ENCODE measurements at places on chromosomes 7 and 10.

DNA sequence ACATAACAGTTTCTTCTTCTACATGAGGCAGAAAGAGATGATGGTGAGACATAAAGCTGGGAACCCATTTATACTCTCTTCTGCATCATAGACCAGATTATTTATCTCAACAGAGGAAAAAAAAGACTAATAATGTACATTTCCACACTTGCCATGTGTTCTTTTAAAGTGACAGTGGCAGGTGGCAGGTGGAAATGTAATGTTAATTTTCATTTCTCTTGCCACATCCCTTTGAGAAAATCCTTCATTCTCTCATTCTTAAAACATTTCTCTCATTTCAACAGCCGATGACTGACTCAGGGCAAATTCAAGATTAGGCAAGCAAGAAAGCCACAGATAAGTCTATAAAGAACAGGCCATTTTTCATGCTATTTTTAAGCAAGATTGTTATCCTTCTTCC lies 635.6 kb upstream of the SORCS1 start:
- DNase-seq = no peak

DNA sequence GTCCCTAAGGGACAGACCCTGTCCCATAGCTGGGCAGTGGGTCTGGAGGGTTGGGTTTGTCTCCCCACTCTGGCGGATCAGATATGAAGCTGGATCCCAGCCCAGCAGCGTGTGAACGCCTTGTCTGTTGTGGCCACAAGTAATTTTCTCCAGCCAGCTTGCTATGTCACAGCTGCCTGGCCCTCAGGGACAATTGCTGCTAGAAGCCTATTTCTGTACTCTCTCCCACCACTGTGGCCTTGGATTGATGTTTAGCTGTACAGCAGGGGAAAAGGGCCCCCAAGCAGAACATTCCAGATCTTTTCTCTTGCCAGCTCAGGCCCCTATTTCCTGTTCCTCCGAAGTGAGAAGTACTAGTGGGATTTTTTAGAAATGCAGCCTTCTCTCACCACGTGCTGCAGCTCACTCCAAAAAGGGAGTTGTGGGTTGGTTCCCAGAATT lies 53.5 kb upstream of the WAC start:
- peak; percentile 3 for DNase-seq

DNA sequence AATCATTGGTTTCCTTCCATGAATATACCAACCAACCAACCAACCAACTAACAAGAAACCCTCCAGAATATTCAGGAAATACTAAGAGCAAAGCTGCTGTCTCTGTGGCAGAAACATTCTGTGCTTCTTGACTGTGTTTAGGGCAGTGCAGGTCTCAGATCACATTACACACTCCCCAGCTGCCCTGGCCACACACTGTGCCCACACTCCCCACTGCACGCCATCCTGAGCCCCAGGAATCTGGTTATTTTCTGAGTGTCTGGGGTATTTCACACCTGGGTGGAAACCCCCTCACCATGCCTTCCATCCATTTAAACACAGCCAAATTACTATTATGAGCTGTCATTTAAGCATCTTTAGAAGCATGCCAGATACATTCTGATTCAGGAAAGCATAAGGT lies 183.7 kb upstream of the ANK3 start:
- DNase-seq = peak; percentile 60

DNA sequence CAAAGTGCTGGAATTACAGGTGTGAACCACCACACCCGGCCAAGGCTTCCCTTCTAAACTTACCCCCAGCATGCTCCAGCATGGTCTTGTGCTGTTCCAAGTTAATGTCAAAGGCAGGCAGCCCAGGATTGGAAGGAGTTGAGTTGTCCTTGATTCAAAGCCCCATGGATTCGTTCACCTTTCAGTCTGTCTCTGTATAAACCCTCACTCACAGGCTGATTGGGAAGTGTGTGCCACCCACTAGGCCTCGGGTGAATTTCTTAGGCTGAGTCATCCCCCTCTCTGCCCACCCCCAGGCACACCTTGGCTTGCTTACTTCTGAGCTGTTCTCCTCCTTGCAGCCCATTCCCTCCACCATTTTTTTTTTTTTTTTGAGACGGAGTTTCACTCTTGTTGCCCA lies 13.3 kb upstream of the PRDX3 start:
- DNase-seq = peak; percentile 30

DNA sequence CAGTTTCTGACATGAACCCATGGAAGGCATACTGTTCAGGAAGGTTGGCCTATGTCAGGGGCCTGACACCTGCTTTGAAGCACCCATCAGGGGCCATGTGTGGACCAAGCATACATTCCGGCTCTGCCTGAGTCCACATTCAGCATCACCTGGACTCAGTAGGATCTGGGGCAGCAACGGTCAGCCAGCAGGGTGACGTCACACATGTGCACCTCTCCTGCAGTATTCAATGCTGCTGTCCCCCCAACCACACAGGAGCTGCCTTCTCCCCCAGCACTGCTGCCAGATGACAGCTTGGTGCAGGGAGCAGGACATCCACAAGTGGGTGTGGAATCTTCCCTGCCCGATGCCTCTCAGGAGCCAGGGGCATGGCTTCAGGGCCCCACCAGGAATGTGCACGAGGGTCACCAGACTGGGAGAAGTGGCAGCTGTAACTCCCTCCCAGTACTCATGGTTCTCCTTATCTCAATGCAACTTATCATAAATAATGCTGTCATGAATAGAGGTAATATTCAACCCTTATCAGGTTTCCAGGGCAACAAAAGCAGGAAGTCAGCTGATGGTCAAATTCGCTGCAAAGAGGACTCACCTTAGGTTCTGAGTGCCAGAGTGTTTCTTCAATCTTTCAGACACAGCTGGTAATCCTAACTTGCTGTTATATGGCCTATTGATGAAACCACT lies 292.9 kb downstream of the PAXIP1 start:
- DNase-seq = no peak

DNA sequence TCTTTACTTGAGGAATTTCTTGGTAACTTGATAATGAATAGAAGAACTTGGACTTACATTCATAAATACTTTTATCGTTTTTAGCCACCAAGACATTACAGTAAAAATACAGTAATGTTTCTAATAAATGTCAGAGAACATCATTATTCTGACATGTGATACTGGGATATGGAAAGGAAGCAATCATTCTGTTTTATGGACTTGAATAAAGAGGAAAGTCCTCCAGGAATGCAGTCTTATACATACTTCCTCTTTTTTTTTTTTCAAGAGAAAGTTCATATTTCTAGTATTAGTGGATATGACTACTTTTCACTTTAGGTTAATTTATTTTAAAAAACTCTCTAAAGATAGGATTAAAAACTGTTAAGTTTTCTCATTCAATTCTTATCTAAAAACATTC lies 220.0 kb upstream of the SEMA3C start:
- DNase-seq = no peak

- DNase-seq = no peak
Measured at GRCh38 chr7:35390146-35390545, 136.2 kb upstream of the TBX20 start.

- DNase-seq = peak; percentile 46
Measured at GRCh38 chr10:78802866-78803265, 265.9 kb upstream of the ZMIZ1 start.

DNA sequence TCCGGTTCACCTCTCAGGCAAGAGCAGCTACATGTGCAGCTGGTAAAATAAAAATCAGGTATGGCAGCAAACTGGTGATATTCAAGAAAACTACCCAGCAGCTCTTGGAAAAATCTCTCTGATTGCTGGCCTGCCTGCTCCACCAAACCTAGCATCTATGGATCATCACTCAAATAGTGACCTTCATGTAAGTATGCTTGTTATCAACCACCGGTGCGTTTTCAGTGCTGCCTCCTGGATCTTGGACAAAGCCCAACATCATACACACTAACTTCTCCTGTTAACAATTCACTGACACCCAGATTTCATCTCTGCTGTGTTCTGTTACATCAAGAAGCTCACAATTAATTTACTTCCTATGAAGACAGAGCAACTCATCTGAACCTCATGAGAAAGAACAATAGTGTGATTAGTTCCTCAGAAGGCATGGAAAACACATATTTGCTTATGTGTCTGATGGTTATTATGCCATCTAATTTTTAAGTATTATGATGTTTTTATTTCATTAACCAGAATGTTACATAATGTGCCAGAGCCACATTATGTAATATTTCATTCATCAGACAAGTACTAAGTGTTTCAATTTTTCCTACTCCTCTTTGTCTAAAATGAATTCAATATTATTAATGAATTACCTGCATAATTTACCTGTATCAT lies 8.8 kb downstream of the CDK6 start:
- peak; percentile 32 for DNase-seq

DNA sequence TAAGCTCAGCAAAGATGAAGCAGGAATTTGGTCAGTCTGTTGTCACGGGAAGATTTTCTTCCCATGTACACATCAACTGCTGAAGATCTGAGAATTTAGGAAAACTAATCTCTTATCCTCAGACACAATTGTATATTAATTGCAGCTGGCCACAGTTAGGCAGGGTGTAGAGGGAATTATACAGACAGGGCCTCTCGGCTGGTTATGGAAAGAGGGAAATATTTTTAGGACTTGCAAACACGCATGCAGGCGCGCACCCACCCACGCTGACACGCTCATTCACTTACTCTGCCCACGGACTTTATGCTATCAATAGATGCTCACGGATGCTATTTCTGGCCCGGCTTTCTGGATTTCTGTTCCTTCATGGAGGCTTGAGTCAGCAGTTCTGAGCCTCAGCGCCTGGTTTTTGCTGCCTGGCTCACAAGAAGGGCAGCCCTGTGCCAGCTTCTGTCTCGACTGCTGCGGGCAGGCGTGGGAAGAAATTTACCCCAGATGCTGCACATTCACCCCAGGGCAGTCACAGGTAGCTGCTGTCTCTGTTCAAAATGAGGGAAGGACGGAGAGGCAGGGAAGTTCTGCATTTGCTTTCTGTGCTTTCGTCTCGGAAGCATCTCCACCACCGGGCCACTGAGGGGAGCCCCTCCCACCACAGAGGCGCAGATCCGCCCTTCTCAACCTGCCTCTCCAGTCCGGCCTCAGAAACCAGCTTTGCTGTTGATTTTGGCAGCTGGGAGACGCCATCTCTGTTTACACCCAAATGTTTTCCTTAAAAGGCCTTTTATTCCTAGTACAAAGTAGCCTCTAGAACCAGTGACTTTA lies 116.3 kb upstream of the BTBD16 start:
- peak; percentile 65 for DNase-seq

GRCh38 chr7:112398534-112398933 lies 51.7 kb upstream of the IFRD1 start:
- DNase-seq = no peak

DNA sequence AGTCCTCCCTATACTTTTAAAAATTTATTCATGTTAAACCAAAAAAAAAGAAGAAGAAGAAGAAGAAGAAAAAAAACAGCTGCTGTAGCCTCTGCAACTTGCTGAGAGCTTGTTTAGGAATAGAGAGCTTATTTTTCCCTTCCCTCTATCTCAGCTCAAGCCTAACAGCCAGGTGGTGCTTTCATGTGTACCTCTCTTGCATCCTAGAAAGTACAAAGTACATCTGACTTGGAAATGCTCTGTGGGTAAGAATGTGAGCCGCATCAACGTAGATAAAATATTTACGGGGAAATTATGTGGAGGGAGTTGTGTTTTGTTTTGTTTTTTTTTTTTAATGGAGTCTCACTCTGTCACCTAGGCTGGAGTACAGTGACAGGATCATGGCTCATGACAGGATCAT lies 99.6 kb downstream of the PLXDC2 start:
- DNase-seq = no peak

DNA sequence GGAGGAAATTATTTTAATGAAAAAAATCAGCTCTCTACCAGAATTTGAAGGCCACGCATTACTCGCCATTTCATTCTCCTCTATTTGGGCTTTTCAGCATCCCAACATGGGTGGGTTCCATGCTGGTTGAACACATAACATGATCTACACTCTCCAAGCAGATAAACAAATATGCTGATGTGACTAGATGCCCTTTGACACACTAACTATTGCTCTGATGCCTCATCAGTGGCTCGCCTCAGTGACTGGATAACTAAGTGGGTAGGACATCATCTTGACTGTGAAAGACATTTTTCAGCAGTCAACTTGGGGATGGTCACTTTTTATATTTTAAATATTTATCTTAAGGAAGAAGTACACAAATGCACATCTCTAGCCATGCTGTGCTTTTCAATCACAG lies 113.9 kb upstream of the LAMB4 start:
- DNase-seq = no peak

DNA sequence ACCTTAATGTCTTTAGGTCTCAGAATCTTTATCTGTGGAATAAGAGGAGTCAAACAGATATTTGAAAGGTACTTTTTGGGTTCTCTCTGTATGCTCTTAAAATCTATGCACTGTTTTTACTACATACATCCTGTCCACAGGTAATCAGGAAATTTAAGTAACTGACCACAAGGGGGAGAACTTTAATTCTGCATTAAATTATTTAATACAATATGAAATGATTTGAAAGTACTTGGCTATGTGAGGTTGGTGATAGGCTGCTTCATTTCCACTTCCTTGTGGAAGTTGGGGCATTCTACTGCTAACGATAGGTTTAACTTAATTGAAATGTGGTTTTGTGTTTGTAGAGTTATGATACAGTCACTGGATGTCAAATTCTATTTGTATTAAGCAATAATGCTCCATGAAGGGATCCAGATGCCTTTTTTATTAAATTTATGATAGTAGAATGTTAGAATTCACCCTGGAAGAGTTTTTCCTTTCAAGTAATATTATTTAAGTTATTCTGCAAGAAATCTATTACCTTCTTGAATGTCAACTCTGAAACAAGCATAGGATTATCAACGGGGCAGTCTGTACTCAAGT lies 6.0 kb downstream of the TEX47 start:
- DNase-seq = peak; percentile 29

DNA sequence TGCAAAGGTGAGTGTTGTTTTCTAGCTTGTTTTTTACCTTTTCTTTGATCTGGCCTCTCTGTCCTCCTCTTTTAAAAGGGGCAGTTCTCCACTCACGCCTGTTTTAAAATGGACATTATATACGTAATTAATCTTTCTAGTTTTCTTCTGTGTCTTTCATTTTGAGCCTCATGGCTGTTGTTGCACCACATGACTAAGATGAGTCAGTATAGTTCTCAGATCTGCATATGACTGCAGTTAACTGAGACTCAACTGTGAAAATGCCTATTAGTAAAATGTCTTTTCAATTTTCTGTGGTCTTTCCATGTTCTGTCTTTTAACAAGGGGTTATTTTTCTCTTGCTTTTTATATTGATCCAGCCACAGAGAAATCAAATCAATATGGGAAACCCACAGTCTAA lies 296.1 kb downstream of the CDK14 start:
- peak; percentile 11 for DNase-seq

DNA sequence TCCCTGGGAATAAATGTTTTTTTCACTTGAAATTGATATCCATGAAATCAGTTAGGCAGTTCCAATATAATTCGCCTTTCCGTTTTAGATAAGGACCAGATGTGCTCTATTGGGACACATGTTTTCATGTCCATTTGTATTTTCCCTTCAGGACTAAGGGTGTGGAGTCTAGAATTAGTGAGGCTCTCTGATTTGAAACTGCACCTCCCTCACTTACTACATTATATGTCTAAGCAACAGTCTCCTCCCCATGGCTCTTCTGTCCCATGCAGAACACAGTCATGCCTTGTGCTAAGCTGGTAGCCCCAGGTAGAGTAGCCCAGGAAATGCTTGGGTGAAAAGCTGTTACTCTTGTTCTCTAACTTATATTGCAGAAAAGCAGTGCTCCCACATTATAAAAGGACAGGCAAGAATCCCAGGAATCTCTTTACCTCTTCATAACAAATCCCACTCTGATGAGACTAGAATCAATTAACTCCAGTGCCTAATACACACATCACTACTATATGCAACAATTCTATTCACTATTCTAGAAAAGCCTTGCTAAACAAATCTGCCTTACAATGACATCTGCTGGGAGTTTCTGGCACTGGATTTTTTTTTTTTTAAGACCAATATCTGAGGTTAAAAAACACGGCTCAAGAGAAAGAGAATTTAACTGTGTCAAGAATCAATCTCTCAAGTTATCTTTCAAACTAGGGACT lies 293.9 kb downstream of the SNX13 start:
- DNase-seq = peak; percentile 68

Measured in astrocyte of the hippocampus (primary cell).